ENCODE measurements at places on chromosomes 2 and 18.

GRCh38 chr18:56997200-56997599 lies 149.7 kb upstream of the BOD1L2 start:
- no peak for DNase-seq

GRCh38 chr2:35468245-35468644 lies 887.3 kb upstream of the CRIM1 start:
- no peak for DNase-seq

GRCh38 chr2:46340740-46341420 lies 43.7 kb downstream of the EPAS1 start:
- DNase-seq, result no peak

- no peak for DNase-seq
These were observed 35.9 kb downstream of the INPP5D start for GRCh38 chr2:233096006-233096405.

DNA sequence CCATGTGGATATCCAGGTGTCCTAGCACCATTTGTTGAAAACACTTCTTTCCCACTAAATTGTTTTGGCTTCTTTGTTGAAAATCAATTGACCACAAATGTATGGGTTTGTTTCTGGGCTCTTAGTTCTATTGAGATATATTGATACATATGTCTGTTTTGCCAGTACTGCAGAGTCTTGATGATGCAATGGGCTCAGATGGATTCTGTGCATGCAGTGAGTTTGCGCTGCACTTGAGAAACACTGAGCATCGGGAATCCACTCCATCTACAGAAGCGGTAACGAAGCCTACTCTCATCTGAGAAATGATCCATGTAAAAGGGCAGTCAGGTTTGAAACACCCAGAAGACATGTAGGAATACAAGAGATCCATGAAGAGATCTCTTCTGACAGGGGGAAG lies 21.9 kb upstream of the DNAJC10 start:
- DNase-seq, result no peak
